Lower leg skin (tissue), 4 donors: ENCODE measurements at places on chromosomes 4 and X. TPM values are rescaled to one million over a fixed set of nuclear protein-coding genes. Genes with fewer than 3 reads are reported as not detected.

- DNase-seq: no peak
These were observed 35.1 kb upstream of the NPY2R start for GRCh38 chr4:155173371-155173770.

- DNase-seq: no peak
These were observed 45.6 kb upstream of the CHRNA9 start for GRCh38 chr4:40289366-40290188.

The TMEM165 gene
- 87.5 TPM for total RNA-seq

GRCh38 chr4:184388106-184388505 lies 86.2 kb downstream of the IRF2 start:
- DNase-seq: no peak

The GSX2 gene
- total RNA-seq: 0.81 TPM

DNA sequence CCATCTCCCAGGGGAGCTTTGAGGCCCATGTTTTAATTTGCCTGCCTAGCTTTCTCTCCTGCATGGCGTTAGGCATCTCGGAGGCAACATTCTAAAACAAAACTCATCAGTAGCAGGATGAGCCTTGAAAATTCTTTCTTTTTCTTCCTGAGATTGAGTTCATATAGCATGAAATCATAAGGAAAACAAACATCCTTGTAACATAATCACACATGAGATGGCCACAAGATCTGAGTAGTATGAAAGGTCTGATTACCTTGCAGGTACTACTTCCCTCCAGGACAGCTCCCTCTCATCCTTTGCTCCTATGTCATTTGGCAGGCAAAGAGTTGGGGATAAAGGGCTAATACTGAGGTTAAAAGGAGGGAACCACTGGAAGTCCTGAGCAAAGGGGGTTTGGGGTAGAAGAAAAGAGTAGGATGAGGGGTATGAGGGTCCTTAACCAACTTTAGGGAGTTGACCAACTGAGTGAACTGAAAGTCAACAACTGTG lies 37.5 kb upstream of the CXCL8 start:
- DNase-seq: no peak

DNA sequence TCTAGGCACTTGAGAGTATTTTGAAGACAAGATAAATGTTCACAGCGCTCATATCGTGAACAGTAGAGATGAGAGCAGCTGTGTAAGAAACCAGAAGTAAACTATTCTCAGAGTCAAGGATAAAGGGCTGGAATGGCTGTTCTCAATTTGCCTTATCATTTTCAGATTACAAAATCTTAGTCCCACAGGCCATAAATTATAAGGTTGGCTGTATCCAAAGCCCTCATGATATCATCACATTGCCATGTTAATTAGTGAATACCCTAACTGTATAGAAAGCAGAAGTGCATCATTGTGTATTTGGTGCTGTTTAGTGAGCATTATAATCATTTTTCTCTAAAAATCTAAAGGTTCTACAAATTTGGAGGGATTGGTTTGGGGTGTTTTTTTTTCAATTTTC lies 168.9 kb upstream of the EDNRA start:
- no peak for DNase-seq

- DNase-seq: no peak
These were observed 11.3 kb upstream of the MYOZ2 start for GRCh38 chr4:119124352-119124751.

GRCh38 chrX:24113181-24113580 lies 36.3 kb upstream of the ZFX start:
- no peak for DNase-seq

The RRH gene
- total RNA-seq: not detected

The P2RY8 gene
- total RNA-seq: 0.61 TPM

The IGFBP7 gene
- total RNA-seq: 324 TPM

- DNase-seq: no peak
These were observed 116.4 kb downstream of the C4orf51 start for GRCh38 chr4:145796346-145796745.

DNA sequence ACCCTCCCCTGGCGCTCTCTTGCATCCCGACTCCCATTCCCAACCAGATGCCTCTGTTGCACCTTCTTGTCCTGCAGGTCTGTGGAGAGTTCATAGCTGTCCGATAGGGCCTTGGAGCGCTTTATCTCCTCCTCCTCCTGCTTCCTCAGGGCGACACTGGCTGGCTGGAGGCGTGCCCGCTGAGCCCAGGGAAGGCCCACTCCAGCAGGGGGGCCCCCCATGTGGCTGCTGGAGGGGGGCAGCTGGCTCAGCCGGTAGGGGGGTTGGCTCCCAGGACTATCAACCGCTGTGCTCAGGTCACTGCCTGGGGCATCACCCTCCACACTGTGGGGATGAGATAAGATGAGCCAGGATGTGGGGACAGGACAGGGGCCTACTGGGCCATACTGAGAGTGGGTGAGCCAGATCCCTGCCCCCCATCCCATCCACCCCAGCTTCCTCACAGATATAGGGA lies 25.6 kb downstream of the IQSEC2 start:
- no peak for DNase-seq

The SPATA4 gene
- not detected for total RNA-seq

DNA sequence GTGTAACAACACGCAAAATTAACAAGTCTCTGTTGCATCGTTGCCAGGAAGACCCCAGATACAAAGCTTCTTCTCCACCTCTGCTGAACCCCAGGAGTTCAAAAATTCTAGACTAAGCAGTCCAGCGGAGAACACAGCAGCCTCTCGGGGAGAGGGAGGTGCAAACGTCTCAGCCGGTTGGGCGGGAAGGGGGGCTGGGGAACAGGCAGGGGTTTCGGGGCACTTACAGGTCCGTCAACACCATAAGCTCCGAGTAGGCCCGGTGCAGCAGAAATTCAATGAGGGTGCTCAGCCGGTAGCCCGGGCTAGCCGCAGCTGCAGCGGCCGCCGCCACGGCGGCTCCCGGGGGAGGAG lies 394 bp downstream of the MED14 start:
- no peak for DNase-seq

DNA sequence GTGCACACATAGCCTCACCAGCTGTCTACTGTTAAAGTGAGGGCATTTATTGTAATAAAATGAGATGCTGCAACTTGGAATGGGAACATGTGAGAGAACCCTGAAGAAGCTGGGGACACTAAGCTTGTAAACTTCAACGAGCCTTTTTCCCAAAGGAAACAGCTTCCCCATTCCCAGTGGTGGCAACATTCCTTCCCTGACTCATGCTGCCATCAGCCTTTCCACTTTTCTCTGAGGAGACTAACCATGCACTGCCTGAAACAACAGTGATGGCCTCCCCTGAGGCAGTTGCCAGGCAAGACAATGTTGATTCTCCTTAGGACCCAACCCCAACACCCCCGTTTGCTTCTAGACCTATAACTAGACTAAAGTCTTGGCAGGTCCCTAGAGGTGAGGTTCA lies 928.3 kb downstream of the GLUD2 start:
- DNase-seq: no peak

GRCh38 chr4:92099861-92100260 lies 203.9 kb upstream of the GRID2 start:
- no peak for DNase-seq

DNA sequence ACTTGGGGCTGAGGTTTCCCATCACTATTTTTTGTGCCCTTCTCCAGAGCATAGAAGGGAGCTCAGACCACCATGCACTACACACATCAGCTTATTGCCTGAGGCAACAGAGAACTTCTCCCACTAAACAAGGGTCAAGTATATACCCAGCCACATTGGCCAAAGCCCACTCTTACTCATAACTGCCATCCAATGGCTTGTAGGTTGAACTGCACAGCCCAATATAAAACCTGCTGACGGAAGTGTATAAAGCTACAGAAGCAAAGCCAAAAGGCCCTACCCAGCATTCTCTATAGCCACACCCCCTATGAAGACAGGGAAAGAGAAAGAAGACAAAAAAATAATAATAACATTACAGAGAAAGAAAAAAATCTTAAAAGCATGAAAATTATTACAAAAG lies 139.7 kb downstream of the LRBA start:
- no peak for DNase-seq

DNA sequence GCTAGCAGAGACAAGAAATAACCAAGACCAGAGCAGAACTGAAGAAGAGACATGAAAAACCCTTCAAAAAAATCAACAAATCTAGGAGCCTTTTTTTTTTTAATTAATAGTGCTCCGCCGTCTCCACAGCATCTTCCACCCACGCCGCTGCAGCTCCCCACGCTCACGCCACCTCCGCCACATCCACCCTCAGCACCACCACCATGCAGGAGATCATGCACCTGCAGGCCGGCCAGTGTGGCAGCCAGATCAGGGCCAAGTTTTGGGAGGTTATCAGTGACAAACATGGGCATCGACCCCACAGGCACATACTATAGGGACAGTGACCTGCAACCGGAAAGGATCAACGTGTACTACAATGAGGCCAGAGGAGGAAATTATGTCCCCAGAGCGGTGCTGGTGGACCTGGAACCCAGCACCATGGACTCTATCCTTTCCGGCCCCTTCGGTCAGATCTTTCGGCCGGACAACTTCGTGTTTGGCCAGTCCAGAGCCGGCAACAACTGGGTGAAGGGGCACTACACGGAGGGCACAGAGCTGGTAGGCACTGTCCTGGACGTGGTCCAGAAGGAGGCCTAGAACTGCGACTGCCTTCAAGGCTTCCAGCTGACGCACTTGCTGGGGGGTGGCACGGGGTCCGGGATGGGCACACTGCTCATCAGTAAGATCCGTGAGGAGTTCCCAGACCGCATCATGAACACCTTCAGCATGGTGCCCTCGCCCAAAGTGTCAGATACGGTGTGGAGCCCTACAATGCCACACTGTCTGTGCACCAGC lies 171.2 kb downstream of the THOC2 start:
- DNase-seq: no peak

The TLR3 gene
- 4.2 TPM for total RNA-seq

The LUZP4 gene
- not detected for total RNA-seq

The PHKA2 gene
- 8.7 TPM for total RNA-seq

DNA sequence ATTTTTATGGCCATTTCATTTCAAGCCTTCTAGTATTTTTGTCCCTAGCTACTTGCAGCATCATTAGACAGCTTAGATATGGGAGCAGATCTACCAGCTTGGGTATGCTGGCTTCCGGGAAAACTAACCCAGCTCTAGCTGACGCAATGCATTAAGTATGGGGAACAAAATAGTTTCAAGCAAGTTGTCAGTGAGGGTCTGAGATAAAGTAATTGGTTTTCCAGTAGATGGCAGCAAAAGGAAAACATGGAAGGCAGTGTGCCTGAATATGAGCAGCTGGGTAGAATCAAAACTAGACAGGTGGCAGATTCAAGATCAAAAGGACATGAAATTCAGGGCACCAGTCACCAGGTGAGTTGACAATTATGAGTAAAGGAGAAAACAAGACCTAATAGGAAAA lies 340.9 kb upstream of the CTSO start:
- no peak for DNase-seq
